ENCODE measurements at places on chromosomes 6 and 20. TPM values are rescaled to one million over a fixed set of nuclear protein-coding genes. Genes with fewer than 3 reads are reported as not detected.

ZNF318 gene
- total RNA-seq, result 17.7 TPM

CLVS2 gene
- total RNA-seq, result 30.1 TPM

GRCh38 chr6:38118791-38119365, 299.4 kb downstream of the ZFAND3 start:
- peak; percentile 34 for DNase-seq

- no peak for DNase-seq
These were observed 26.9 kb upstream of the PPP1R3G start for GRCh38 chr6:5058254-5058653.

FAM217A gene
- total RNA-seq, result not detected

- no peak for DNase-seq
These were observed 30.8 kb downstream of the RRBP1 start for GRCh38 chr20:17651129-17651759.

- DNase-seq, result peak; percentile 41
These were observed 161.4 kb downstream of the UBE3D start for GRCh38 chr6:82904257-82904656.
